Activated CD4-positive, alpha-beta memory T cell treated with anti-CD3 and anti-CD28 coated beads, Interleukin-2, amount 10 ng/mL, durations not matched to agents 7 days and 5 days (primary cell): ENCODE measurements at places on chromosomes 13 and 19. TPM values are rescaled to one million over a fixed set of nuclear protein-coding genes. Genes with fewer than 3 reads are reported as not detected.

ZNF724 gene
- total RNA-seq: 10.9 TPM

PGLYRP1 gene
- total RNA-seq: not detected

SPRY2 gene
- total RNA-seq: not detected

ZBTB32 gene
- 94.8 TPM for total RNA-seq

ZNF543 gene
- total RNA-seq: 8.2 TPM

NLRP11 gene
- total RNA-seq: not detected

SYCN gene
- total RNA-seq: not detected

JAK3 gene
- total RNA-seq: 233 TPM

INSL3 gene
- total RNA-seq: 7.9 TPM

C1QTNF9B gene
- not detected for total RNA-seq

ZNF222 gene
- 3.3 TPM for total RNA-seq

RETN gene
- total RNA-seq: not detected

OLFM2 gene
- 10.5 TPM for total RNA-seq

CATSPERD gene
- total RNA-seq: not detected

PEG3 gene
- not detected for total RNA-seq

CCDC194 gene
- total RNA-seq: 4.9 TPM

SLC8A2 gene
- total RNA-seq: not detected

AKT2 gene
- 142 TPM for total RNA-seq

MEF2B gene
- total RNA-seq: 5.4 TPM

FPR3 gene
- not detected for total RNA-seq

ZNF285 gene
- total RNA-seq: 0.48 TPM

LGALS7B gene
- not detected for total RNA-seq

TGFBR3L gene
- total RNA-seq: 4.6 TPM
